ENCODE measurements at places on chromosomes 7 and 10.

- DNase-seq, result no peak
Observed at GRCh38 chr10:77602913-77603533, 34.6 kb downstream of the KCNMA1 start.

DNA sequence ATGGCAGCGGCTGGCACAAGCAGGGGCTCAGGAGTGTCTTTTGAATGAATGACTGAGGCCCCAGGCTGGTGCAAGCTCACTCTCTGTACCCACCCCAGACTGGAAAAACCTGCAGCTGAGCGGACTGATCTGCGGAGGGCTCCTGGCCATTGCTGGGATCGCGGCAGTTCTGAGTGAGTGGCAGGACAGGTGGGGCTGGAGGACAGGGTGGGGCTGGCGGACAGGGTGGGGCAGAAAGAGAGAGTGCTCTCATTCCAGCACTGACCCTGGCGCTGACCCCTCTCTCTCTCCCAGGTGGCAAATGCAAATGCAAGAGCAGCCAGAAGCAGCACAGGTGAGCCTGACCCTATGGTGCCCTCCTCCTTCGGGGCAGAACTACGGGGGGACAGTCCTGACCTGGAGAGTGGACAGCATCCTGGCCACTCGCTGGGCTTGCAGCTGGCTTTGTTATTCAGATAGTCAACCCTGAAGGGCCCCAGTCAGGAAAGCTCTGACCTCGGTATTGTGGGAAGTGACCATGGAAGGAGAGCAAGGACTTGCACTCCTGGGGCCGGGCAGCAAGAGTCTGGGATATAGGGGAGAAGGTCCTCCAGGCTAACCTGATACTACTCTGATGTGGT lies 4.1 kb downstream of the FXYD4 start:
- DNase-seq, result no peak

- peak; percentile 63 for DNase-seq
Observed at GRCh38 chr7:774161-775109, 47.4 kb upstream of the PRKAR1B start.

GRCh38 chr7:73433924-73434700 lies 534 bp downstream of the FZD9 start:
- no peak for DNase-seq

- DNase-seq, result no peak
Observed at GRCh38 chr7:44043902-44044301, 600 bp upstream of the DBNL start.

DNA sequence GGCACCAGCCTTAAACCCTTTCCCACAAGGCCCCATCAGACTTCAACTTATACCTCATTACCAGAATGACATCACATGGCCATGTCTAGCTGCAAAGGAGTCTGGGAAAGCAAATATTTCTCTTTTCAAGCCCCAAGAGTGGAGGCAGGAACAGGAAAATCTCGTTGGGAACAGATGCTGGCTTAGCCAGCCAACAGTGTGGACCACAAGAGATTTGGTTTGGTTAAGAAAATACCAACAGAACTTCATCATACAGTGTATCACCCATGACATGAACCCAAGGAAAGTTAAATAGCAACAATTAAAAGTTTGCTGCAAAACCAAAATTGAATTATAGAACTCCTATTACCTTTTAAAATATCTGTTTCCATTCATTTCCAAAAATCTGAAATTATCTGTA lies 2.2 kb upstream of the MET start:
- no peak for DNase-seq

DNA sequence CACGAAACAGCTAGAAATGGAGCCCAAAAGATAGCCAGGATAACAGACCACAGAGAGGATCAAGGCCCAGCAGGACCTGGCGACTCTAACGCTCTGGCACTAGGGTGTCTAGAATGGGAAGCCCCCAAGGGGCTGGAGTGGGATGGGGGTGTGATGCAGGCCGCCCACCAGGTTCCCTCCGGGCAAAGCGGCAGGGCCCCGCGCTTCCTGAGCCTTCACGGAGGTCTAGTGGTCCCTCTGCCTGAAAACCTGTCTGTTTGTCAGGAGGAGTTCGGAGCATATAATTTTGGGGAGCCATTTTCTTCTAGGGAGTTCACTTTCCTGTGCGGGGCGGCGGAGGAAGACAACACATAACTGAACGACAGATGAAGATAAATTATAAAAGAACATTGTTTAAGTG lies 48.2 kb upstream of the FXYD4 start:
- DNase-seq, result no peak
